Activated naive CD4-positive, alpha-beta T cell treated with anti-CD3 and anti-CD28 coated beads, Interleukin-2, amount 50 U/mL, for 72 hours (primary cell): ENCODE measurements at places on chromosomes 13 and 19. TPM values are rescaled to one million over a fixed set of nuclear protein-coding genes. Genes with fewer than 3 reads are reported as not detected.
A peak's percentile ranks its signal among the peaks of the same experiment; 100 is the strongest.

Gene IGFL2
- 1.0 TPM for total RNA-seq

Gene ZNF223
- 0.60 TPM for total RNA-seq

DNA sequence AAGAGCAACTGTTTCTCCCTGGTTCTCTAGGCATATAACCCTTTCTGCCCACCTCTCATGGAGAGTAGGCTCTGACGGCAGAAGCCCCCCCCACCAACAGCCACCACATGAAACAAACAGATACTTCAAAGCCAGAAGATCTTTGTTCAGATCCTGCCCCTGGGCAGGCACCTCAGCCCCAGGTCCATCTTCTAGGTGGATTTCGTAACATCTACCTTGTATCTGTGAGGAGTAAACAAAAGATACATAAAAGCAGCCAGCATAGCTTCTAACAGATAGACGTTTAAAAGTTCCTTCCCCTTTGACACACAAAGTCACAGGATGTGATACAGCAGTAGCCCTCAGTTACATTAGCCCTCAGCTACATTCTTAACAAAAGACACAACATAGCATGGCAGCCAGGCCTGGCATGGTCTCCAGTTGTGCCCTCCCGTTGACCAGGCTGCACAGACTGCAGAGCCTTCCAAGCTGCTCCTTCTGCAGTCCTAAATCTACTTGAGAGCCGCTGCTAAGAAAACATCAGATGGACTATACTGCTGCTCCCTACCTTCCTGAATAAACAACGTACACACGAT lies 35.4 kb downstream of the BRD4 start:
- DNase-seq = no peak

DNA sequence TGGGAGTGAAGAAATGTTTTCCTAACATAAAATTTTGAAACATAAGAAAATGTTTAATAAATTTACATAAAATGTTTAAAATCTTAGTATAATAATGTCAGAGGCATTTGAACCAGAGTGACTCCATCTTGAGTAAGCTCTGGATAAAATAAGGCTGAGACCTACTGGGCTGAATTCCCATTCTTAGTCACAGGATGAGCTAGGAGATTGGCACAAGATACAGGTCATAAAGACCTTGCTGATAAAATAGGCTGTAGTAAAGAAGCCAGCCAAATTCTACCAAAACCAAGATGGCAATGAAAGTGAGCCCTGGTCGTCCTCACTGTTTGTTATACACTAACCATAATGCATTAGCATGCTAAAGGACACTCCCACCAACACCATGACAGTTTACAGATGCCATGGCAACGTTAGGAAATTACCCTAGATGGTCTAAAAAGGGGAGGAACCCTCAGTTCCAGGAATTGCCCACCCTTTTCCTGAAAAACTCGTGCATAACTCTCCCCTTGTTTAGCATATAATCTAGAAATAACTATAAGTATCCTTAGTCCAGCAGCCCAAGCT lies 1184.0 kb downstream of the UQCRFS1 start:
- DNase-seq = no peak

GRCh38 chr19:6452223-6452614 lies 7.4 kb downstream of the SLC25A23 start:
- no peak for DNase-seq

DNA sequence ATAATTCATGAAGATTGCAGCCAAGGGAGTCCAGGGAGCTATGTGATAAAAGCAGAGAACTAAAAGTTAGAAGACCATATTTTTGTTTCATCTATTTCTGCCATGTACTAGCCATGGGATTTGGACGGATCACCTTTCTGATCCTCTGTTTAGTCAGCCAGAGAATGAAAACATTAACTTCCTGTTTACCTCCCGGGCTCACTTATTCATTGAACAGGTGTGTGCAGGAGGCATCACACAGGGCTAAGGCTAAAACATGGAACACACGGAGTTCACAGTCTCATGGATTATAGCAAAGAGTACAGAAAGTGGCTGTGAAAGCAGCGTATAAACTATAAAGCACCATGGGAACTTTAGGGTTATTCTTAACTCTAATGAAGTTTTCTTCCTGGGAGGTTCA lies 96.8 kb downstream of the GPR12 start:
- no peak for DNase-seq

DNA sequence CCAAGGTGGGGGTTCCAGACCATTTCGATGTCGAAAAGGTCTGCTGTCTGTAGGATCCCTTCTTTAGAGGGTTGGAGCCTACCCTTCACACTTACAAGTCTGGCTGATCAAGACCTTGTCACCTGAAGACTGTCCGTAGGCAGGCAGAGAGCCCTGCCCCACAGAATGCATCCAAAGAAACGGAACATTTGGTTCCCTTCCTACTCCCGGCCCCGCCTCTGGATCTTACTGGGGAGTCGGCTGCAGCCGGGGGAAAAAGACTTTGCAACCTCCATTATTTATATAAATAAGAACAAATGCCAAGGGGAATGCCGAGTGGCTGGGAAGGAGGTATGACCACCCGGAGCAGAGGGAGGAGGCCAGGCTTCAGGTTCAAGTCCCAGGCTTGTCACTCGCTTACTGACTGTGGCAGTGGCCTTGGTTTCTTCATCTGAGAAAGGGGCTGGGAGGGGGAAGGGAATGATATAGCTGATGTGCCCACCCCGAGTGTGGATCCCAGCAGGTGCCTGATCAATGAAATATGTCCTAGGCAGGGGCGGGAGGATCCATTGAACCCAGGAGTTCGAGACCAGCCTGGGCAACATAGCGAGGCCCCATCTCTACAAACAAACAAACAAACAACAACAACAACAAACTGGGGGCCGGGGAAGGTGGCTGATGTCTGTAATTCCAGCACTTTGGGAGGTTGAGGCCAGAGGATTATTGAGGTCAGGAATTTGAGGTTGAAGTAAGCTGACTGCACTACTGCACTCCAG lies 48.7 kb downstream of the RFX2 start:
- no peak for DNase-seq

DNA sequence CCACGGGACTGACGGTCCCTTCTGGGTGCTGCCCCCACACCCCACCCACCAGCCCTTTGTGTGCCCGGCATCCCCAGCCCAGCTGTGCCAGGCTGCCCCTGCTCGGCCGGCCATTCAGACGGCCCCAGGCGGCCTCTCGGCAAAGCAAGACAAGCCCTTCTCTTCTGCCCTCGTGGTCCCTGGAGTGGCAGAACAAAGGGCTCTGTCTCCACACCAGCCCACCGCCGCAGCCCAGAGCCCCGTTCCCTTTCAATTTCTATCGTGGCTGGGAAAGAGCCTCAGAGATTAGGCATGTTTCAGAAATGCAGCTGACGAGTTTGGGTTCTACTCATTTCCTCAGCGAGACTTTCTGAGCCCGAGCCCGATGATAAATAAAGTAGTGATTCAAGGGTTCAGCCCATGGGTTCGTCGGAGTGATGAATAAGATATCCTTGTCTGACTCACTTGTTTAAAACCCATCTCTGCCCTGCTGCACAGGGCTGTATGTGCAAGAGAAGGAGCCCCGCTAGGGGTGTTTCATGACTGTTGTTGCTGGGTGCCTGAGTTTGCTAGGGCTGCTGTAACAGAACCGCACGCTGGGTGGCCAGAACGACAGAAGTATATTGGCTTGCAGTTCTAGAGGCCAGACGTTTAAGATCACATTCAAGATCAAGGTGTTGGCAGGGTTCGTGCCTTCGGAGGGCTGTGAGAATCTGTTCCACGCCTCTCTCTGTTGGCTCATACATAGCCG lies 4.3 kb downstream of the MYO9B start:
- DNase-seq = peak; percentile 71

DNA sequence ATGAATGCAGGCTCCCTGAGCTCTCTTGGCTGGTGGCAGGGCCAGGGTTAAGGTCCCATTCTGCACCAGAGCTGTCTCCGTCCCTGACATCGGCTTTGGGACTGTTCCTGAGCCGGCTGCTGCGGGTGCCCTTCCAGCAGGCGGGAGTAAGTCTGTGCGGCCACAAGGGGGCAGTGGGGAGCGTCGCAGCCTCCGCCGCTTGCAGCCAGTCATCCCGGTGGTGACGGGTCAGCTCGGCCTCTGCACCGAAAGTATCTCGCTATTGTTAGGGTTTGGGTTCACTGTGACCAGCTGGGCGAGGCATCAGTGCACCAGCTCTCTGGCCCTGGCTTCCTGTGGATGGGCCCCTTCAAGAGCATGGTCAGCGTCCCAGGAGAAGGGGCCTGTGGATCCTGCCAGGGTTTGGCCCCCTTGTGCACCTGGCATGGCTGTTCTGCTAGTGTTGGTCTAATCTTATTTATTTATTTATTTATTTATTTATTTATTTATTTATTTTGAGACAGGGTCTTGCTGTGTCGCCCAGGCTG lies 15.1 kb downstream of the NDUFB7 start:
- DNase-seq = peak; percentile 80

GRCh38 chr13:61113140-61113658 lies 302.4 kb downstream of the PCDH20 start:
- no peak for DNase-seq

DNA sequence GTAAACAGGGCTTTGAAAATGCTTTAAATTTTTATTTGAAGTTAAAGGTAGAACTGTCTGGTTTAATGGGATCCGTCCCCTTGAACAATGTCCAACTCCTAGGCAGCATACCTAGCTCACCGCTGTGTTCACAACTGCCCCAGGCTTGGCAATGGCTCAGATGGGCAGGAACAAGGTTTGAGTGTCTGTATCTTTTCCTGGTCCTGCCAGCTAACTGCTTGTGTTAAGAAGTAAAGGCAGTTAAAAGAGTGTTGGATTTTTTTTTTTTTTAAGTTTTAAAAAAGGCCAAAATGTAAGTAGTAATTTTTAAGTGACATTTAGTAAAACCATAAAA lies 66.7 kb upstream of the FNDC3A start:
- DNase-seq = no peak

- no peak for DNase-seq
Measured at GRCh38 chr13:47249266-47249665, 352.4 kb upstream of the HTR2A start.

- no peak for DNase-seq
Measured at GRCh38 chr13:29934531-29935308, 84.3 kb upstream of the UBL3 start.

GRCh38 chr13:34756136-34756535 lies 185.9 kb upstream of the NBEA start:
- no peak for DNase-seq

- no peak for DNase-seq
Measured at GRCh38 chr13:20383058-20383457, 142.6 kb downstream of the CRYL1 start.
